Diencephalon (tissue), 1 donor: ENCODE measurements at places on chromosomes 16 and 17. TPM values are rescaled to one million over a fixed set of nuclear protein-coding genes. Genes with fewer than 3 reads are reported as not detected.

The TBC1D3H gene
- total RNA-seq, result not detected

The HERPUD1 gene
- total RNA-seq, result 65.5 TPM

The CCL2 gene
- total RNA-seq, result 4.8 TPM

The CLUH gene
- 32.8 TPM for total RNA-seq

The PTX4 gene
- 0.23 TPM for total RNA-seq

The MMD gene
- total RNA-seq, result 199 TPM

The GAS2L2 gene
- 1.2 TPM for total RNA-seq
